Activated CD4-positive, alpha-beta T cell treated with anti-CD3 and anti-CD28 coated beads, Interleukin-2, Interleukin-6, amounts not matched to agents 100 ng/mL and 50 ng/mL, durations not matched to agents 16 hours and 8 hours (primary cell): ENCODE measurements at places on chromosomes 11 and 22.

DNA sequence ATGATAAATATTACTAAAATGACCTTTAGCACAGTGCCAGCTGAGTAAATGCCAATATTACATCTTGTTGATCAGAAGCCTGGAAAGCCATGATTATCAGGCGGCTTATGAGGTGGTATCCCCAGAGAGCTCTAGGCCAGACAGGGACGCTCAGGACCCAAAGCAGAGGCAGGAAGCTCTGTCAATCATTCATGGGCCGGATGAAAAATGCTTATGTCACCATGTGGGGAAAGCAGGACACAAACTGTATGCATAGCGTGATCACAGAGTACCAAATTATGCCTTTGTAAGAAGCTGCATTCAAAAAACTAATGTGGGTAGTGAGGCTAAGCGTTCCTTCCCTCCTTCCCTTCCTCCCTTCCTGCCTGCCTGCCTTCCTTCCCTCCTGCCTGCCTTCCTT is 82.6 kb downstream of the TENM4 start:
- DNase-seq = no peak

DNA sequence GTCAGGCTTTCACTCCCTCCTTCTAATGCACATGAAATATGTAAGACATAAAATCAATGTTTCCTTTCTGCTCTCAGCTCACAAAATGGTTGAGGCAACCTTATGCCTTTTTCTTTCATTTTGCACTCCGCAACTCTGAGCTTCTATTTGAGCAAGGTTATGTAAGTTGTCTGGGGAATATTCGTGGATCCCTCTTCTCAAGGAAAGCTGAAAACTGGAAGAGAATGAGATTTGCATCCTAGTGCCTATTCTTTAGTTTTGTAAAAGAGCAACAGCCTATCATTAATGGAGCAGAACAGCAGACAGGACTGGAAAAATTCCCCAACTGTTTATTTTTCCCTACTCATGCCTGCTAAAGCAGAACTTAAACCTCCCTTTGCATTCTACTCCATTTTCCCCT is 141.7 kb downstream of the FAM76B start:
- DNase-seq = no peak

- no peak for DNase-seq
Measured at GRCh38 chr11:45146072-45147016, at the start of gene PRDM11. PRDM11 (plus strand) TSS chr11:45146639; CDS start chr11:45181767, 35,128 bp downstream.

DNA sequence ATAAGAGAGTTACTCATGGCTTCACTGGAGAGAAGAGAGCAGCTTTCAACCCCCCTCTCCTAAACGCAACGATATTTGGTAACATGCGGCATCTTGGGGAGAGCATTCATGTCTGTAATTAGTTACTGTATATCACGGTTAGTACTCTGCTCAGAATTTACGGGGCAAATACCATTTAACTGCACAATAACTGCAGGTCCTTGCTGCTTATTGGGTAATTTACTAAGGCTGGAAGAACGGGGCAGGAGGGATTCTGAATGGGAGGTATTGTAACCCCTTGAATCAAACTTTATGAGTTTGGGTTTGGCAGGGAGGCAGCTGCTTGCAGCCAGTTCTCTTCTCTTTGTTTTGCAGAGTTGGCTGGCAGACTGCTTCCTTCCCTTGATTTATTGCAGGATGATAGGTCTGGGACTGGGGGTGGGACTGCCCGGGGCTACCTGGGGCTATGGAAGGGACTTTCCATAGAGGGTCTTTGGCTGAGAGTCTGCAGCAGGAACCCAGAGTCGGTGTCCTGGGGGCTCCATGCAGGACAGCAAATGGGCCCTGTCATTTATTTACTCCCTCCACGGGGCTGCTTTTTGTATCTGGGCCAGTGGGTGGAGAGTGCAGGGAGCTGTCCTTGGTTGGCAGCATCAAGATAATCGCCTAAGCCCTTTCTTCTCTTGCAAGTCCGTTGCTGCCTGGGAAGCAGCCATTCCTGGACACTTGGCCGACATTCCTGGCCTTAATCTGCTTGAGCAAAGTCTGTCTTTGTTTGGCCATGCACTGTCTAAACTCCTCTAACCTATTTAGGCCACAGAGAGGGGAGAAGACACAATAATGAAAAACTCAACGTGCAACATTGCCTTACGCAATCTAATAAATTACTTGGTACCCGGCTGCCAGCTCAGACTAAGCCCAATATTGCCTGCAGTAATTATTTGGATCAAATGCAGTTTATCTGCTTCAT is 188.9 kb downstream of the ST3GAL4 start:
- DNase-seq = no peak

- DNase-seq = no peak
Measured at GRCh38 chr11:75800728-75801361, 14.2 kb upstream of the UVRAG start.

DNA sequence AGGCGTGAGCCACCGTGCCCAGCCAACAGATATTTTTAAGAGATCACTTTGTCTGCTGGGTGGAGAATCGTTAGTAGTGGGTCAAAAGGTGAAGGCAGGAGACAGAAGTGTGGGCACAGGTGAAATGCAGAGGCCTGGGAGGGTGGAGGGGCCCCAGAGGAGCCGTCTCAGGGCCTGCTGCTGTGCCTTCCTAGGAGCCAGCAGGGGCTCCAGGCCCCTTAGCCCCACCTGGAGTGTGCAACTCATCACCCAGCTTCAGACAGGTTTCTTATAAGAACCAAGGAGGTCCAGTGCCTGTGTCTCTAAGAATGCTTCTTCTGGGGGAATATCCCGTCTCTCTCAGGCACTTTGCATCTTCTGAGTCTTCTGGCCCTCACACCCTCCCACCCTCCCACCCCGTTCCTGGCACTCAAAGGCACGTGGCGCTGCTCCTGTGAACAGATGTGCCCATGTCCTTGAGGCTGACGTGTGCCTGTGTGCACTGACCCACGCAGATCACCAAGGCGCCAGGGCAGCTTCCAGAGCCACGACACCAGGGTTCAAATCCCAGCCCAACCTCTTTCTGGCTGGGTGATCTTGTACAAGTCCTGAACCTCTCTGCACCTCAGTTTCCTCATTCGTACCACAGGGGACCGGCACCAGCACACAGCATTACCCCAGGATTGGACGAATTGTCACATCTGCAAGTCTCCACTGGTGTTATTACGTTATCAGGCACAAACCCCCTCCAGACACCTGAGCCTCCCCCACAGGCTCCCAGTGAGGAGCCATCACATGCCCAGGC is 3.4 kb downstream of the ARSA start:
- DNase-seq = no peak

DNA sequence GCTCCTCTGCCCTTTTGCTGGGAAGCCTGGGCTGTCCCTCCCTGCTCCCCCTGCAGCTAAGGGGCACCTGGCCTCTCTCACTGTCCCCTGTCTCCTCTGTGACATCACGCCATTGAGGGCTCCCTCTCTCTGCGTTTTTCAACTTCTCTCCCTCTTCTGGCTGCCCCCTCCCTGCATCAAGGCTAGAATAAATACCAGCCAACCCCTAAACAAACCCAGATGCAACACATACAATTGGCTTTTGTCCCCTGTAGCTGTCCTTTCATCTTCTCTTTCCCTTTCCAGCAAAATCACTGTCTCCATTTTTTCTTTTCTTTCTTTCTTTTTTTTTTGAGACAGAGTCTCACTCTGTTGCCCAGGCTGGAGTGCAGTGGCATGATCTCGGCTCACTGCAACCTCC is 3.3 kb upstream of the MIEF1 start:
- no peak for DNase-seq

- no peak for DNase-seq
Measured at GRCh38 chr11:91625495-91625894, 599.1 kb upstream of the FAT3 start.

DNA sequence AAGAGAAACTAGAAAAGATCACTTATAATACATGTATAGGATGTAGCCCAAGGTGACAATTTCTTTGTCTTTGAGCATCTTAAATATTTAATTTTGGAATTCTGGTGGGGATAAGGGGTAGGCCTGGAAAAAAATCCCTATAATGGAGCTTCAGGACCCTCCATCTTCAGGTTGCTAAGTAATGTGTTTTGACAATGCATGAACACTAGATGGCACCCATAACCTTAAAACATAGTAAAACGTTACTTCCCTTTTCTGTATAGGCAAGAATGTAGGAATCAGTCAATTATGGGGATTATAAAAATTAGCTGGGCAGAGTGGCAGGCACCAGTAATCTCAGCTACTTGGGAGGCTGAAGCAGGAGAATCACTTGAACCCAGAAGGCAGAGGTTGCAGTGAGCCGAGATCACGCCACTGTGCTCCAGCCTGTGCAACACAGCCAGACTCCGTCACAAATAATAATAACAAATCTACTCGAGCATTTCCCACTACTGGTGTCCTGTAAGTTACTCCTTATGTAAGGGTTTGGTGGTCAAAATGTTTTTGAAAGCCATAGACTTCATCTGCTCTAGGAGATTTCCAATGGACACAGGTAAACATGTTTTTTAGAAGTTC is 541.9 kb upstream of the CCDC90B start:
- DNase-seq = peak; percentile 20

DNA sequence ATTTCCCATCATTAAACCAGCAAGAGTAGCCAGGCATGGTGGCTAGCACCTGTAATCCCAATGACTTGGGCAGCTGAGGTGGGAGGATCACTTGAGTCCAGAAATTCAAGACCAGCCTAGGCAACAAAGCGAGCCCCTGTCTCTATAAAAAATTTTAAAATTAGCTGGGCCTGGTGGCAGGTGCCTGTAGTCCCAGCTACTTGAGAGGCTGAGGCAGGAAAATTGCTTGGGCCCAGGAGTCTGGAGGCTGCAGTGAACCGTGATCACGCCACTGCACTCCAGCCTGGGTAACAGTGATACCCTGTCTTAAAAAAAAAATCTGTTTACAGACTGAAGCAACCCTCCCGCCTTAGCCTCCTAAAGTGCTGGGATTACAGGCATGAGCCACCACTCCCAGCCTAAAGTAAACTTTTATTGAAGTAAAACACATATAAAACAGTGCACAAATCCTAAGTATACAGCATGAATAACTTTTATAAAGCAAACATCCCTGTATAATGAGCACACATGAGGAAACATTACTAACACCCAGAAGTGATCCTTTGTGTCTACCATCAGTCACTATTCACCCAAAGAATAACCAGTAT is 12.6 kb downstream of the UCP3 start:
- DNase-seq = no peak

- DNase-seq = no peak
Measured at GRCh38 chr11:78192911-78193351, 4.2 kb downstream of the USP35 start.

- no peak for DNase-seq
Measured at GRCh38 chr11:119157063-119157462, 8.2 kb downstream of the ABCG4 start.

- DNase-seq = no peak
Measured at GRCh38 chr22:50417411-50418210, 57.2 kb downstream of the SBF1 start.

GRCh38 chr11:128284634-128285033 is 302.7 kb downstream of the ETS1 start:
- DNase-seq = no peak

DNA sequence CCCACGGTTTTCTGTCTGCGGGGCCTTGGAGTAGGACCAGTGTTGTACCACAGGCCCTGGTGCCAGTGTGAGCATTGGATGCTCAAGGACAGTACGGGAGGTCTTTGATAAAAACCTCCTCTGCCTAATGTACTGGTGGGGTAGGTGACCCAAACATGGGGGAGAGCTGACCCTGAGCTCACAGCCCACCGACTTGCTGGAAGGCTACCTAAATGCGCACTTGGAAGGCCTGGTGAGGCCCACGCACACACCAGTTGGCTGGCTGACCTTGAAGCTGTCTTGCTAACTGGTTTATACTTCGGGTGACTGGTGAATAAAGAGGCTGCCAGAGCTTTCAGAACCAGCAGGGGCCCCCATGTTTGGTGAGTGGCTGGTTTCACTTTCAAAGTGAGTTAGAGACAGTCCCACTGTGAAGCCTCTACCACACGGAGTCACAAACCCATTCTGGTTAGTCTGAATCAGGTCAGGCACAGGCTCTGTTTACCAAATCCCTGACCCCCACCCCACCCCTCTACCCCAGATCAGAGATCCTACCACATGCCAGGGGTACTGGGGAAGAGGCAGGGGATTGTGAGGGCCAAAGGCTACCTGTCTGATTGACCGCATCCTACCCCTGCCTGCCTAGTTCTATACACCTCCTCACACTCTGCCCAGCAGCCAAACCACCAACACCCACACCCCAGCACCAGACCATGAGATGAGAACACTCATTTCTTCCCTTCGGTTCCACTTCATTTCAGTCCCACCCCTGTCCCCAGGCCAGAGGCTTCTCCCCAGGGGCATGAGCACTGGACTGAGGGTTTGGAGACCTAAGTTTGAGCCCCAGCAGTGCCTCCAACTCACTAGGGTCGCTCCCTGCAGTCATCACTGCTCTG is 12.7 kb upstream of the IL2RB start:
- DNase-seq = peak; percentile 96

DNA sequence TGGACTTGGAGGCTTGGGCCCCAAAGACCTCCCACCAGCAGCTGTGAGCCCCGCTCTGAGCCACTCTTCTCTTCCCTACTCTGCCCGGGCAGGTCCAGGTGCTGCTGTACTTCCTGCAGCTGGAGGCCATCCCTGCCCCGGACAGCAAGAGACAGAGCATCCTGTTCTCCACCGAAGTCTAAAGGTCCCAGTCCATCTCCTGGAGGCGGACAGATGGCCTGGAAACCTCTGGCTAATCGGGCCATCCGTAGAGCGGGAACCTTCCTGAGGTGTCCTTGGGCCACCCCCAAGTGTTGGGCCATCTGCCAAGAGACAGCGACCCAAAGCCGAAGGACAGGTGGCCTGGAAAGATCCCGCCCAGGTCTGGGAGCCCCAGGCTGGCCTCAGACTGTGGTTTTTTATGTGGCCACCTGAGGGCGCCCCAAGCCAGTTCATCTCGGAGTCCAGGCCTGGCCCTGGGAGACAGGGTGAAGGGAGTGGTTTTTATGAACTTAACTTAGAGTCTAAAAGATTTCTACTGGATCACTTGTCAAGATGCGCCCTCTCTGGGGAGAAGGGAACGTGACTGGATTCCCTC is 135.1 kb downstream of the BCR start:
- DNase-seq = peak; percentile 74

DNA sequence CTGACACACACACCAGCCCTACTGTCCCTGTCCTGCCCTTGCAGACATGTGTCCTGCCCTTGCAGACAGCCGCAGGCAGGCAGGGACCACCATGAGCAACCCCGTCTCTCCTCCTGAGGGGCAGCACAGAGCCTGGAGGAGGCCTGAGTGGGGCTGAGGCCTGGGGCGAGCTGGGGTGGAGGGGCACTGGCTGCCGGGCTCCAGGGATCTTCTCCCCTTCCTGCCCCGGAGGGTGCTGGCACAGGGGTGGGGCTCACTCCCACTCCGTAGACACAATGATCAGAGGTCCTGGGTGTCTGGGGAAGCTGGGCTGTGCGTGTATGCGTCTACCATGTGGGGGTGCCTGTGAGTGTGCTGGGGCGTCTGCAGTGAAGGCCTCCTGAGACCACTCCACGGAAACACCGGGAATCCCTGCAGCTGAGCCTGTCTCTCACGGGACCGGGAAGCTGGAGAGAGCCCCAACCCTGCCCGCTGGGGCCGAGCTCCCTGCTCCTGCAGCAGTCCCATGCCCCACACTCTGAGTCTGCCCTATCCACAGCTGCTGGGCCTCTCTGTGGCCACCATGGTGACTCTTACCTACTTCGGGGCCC is 588 bp downstream of the TSPAN32 start:
- no peak for DNase-seq

GRCh38 chr11:115613986-115614632 is 109.9 kb upstream of the CADM1 start:
- no peak for DNase-seq
